ENCODE measurements at places on chromosomes 3 and 15.

DNA sequence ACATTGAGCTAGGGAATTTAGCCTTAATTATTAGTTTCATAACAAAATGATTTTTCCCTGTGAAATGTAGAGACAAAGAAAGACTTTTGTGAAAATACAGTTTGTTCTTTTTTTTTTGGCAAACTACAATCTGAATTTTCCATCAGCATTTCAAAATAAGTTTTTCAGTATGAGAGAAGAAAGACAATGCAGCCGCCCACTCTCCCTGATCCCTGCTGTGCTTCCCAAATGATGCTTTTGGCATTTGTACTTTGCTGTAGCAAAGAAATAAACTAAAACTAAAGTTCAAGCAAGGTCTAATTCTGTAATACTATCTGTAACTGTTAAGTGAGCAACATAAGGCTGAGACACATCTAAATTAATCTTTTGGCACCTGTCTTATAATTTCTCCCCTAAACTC is 782.2 kb downstream of the VGLL3 start:
- H3K36me3 ChIP-seq, result no peaks in the 10 kb centered on the region
- no peaks in the 10 kb centered on the region for H3K27me3 ChIP-seq
- no peak overlapping the region for H3K4me3 ChIP-seq

GRCh38 chr3:122301063-122301462 is 24.0 kb upstream of the CSTA start:
- H3K27ac ChIP-seq, result no peak overlapping the region
- no peaks in the 10 kb centered on the region for H3K27me3 ChIP-seq
- DNase-seq, result no peak

DNA sequence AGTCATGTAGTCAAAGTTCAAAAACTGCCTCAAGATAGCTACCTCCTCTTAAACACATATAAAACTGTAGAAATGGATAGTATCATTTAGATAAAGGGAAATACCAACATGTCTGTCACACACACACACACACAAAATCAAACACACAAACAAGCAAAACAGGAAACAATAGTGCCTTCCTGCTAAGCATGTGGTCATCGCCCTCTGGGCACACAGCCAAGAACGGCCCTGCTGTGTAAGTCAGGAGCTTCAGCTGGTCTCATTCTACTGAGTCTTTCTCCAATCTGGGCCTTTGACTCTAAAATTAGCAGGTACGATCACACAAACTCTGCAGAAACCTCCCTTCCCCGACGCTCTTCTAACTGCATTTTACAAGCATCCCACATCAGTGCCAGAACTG is 272.2 kb upstream of the CHRNA7 start:
- no peaks in the 10 kb centered on the region for H3K36me3 ChIP-seq
- DNase-seq, result peak; percentile 34

DNA sequence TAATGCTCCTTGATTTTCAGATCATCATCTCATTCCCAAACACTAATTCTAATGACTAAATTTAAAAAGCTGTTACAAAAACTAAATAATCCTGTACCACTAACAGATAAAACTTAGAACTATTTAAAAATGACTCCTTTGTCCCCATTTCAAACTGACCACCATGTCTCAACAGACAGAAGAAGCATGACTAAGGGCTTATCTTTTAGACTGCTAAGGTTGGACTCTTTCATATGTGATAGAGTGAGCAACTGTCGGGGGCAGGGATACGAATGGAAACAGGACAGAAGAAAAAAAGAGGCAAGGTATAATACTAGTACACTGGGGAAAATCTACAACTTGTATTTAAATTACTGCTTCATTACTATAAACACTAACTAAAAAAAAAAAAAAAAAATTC is 23.3 kb downstream of the SNX4 start:
- H3K27me3 ChIP-seq, result no peaks in the 10 kb centered on the region
- H3K4me1 ChIP-seq, result peaks cover 6% of the 10 kb centered on the region
- no peak for DNase-seq
- H3K36me3 ChIP-seq, result no peaks in the 10 kb centered on the region

DNA sequence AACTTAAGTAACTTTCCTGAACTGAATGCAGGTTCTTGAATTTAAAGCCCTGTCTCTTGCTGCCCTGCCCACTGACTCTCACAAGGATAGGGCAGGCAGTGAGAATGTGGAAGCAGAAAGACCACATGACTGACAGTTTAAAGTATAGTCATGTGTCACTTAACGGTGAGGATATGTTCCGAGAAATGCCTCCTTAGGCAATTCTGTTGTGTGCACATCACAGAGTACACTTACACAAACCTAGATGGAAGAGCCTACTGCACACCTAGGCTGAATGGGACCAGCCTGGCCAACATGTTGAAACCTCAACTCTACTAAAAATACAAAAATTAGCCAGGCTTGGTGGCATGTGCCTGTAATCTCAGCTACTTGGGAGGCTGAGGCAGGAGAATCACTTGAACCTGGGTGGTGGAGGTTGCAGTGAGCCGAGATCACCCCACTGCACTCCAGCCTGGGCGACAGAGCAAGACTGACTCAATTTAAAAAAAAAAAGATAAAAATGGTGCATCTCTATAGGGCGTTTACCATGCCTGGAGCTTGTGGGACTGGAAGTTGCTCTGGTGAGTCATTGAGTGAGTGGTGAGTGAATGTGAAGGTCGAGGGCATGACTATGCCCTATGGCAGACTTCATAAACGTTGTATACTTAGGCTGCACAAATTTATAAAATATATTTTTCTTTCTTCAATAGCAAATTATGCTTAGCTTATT is 18.9 kb upstream of the COPG1 start:
- no peaks in the 10 kb centered on the region for H3K36me3 ChIP-seq
- no peak for DNase-seq
- H3K4me3 ChIP-seq, result no peak overlapping the region
- H3K4me1 ChIP-seq, result peaks cover 4% of the 10 kb centered on the region
- H3K27me3 ChIP-seq, result no peaks in the 10 kb centered on the region
- H3K27ac ChIP-seq, result no peak overlapping the region

- no peaks in the 10 kb centered on the region for H3K27me3 ChIP-seq
- H3K4me3 ChIP-seq, result no peak overlapping the region
- H3K27ac ChIP-seq, result no peak overlapping the region
- H3K36me3 ChIP-seq, result no peaks in the 10 kb centered on the region
- no peak for DNase-seq
These were observed 157.5 kb downstream of the CTNNB1 start for GRCh38 chr3:41356775-41357174.

DNA sequence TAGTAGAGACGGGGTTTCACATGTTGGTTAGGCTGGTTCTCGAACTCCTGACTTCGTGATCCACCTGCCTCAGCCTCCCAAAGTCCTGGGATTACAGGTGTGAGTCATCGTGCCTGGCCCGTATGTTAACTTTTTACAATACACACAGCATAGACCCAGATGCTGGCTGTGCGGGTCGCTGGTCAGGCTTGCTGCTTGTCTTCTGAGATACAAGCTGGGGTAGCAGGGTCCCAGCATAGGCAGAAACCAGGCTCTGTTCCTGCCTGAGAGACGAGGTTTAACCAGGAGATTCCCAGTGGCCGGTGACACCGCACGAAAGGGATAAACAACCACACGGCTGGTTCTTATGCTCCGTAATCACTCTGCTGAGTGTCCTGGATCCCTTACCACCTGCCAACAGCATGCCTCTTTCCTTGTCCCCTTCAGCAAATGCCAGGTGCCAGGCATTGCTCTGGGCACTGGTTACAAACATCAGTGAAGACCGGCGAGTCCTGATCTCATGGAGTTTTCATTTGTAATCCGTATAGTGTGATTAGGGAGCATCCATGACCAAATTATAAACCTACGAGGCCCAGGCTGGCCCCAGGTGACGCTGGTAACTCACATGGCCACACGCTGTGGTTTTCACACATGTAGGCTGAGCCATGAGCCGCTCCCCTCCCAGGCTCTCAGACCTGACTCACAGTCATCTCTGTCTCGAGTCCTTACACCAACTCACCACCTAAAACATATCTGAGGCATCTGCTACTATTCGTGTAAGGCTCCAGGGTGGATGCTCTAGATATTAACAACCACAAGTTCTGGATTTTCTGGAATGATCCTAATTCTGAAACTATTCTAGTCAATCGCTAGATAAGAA is 125.7 kb downstream of the PDZRN3 start:
- H3K4me1 ChIP-seq, result peaks cover 8% of the 10 kb centered on the region
- no peaks in the 10 kb centered on the region for H3K36me3 ChIP-seq
- H3K27me3 ChIP-seq, result no peaks in the 10 kb centered on the region
- H3K27ac ChIP-seq, result no peak overlapping the region
- no peak overlapping the region for H3K4me3 ChIP-seq
- no peak for DNase-seq

- no peaks in the 10 kb centered on the region for H3K36me3 ChIP-seq
- no peak overlapping the region for H3K27ac ChIP-seq
- no peaks in the 10 kb centered on the region for H3K27me3 ChIP-seq
These were observed 83.2 kb upstream of the SNRPA1 start for GRCh38 chr15:101378171-101378755.

DNA sequence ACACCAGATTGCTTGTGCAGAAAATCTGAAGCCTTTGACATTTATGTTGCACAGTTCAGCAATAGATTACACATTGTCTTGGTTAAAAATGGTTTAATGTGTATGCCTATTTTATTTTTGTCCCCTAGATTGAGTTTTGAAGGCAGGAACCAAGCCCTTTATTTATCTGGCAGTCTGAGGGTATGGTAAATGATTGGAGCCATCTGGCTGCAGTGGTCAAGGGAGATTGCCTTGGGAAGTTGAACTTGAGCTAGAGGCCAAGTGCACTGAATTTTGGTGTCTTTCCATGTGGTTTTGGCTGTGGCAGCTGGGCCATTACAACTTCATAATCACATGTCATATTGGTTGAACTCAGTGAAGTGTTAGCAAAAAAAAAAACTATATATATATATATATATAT is 248.7 kb upstream of the C2CD4B start:
- no peak overlapping the region for H3K4me3 ChIP-seq
- no peaks in the 10 kb centered on the region for H3K36me3 ChIP-seq
- no peaks in the 10 kb centered on the region for H3K27me3 ChIP-seq
- no peak for DNase-seq

DNA sequence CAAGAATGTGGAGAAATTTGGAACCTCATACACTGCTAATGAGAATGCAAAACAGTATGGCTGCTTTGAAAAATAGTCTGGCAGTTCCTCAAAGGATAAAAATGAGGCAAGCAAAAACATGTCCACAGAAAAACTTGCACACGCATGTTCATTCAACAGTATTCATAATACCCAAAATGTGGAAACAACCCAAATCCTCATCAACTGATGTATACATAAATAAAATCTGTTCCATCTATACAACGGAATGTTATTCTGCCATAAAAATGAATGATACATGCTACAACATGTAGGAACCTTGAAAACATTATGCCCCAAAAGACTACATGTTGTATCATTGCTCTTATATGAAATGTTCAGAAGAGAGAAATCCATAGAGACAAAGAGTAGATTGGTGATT is 36.4 kb upstream of the OXTR start:
- H3K36me3 ChIP-seq, result no peaks in the 10 kb centered on the region
- H3K4me1 ChIP-seq, result no peaks in the 10 kb centered on the region
- H3K27me3 ChIP-seq, result no peaks in the 10 kb centered on the region

GRCh38 chr3:13078163-13078905 is 5.1 kb upstream of the IQSEC1 start:
- no peaks in the 10 kb centered on the region for H3K4me1 ChIP-seq
- DNase-seq, result no peak
- H3K27ac ChIP-seq, result no peak overlapping the region
- no peak overlapping the region for H3K4me3 ChIP-seq

DNA sequence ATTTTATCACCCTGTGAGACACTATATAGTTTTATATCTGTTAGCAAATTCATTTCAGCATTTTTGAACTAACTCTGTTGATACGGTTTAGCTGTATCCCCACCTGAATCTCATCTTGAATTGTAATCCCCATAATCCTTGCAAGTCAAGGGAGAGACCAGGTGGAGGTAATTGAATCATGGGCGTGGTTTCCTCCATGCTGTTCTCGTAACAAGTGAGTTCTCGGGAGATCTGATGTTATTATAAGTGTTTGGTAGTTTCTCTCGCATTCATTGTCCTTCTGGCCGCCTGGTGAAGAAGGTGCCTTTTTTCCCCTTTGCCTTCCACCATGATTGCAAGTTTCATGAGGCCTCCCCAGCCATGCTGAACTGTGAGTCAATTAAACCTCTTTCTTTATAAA is 53.2 kb upstream of the TMC3 start:
- H3K36me3 ChIP-seq, result no peaks in the 10 kb centered on the region
- H3K4me1 ChIP-seq, result no peaks in the 10 kb centered on the region
- H3K4me3 ChIP-seq, result no peak overlapping the region
- H3K27me3 ChIP-seq, result no peaks in the 10 kb centered on the region
- DNase-seq, result no peak

GRCh38 chr3:158269942-158270341 is 160.1 kb downstream of the RSRC1 start:
- no peak for DNase-seq
- no peak overlapping the region for H3K4me3 ChIP-seq
- H3K36me3 ChIP-seq, result no peaks in the 10 kb centered on the region
- no peaks in the 10 kb centered on the region for H3K27me3 ChIP-seq

GRCh38 chr3:15934389-15935195 is 136.8 kb upstream of the ANKRD28 start:
- H3K27ac ChIP-seq, result no peak overlapping the region
- no peaks in the 10 kb centered on the region for H3K27me3 ChIP-seq
- no peaks in the 10 kb centered on the region for H3K4me1 ChIP-seq
- H3K36me3 ChIP-seq, result no peaks in the 10 kb centered on the region

GRCh38 chr3:181549266-181549665 is 162.5 kb upstream of the SOX2 start:
- H3K27me3 ChIP-seq, result no peaks in the 10 kb centered on the region
- no peaks in the 10 kb centered on the region for H3K36me3 ChIP-seq
- H3K4me3 ChIP-seq, result no peak overlapping the region
- no peak for DNase-seq
- H3K27ac ChIP-seq, result no peak overlapping the region

GRCh38 chr3:6047016-6047415 is 813.9 kb upstream of the GRM7 start:
- no peaks in the 10 kb centered on the region for H3K4me1 ChIP-seq
- DNase-seq, result no peak
- H3K27me3 ChIP-seq, result no peaks in the 10 kb centered on the region
- H3K27ac ChIP-seq, result no peak overlapping the region

- no peak overlapping the region for H3K27ac ChIP-seq
- peaks cover 3% of the 10 kb centered on the region for H3K27me3 ChIP-seq
- H3K4me1 ChIP-seq, result peaks cover 8% of the 10 kb centered on the region
- H3K4me3 ChIP-seq, result no peak overlapping the region
- no peaks in the 10 kb centered on the region for H3K36me3 ChIP-seq
These were observed 16.5 kb upstream of the TLE3 start for GRCh38 chr15:70114221-70114620.

DNA sequence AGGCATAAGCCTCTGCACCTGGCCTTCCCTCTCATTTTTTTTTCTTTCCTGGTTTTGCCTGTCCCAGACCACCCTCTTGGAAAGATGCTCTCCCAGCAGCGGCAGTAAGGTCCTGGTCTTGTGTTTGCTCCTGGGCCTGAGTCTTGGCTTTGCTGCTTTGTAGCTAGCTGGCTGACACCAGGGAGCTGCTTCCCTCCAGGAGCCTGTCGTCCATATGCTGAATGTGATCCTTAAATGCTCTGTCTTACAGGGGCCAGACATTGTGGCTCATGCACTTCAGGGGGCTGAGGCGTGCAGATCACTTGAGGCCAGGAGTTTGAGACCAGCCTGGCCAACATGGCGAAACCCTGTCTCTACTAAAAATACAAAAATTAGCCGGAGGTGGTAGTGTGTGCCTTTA is 17.2 kb downstream of the FLNB start:
- H3K27ac ChIP-seq, result peak overlapping the region; percentile 64
- no peak overlapping the region for H3K4me3 ChIP-seq
- no peaks in the 10 kb centered on the region for H3K27me3 ChIP-seq
- H3K36me3 ChIP-seq, result no peaks in the 10 kb centered on the region
